ENCODE measurements at places on chromosomes 12 and 14. TPM values are rescaled to one million over a fixed set of nuclear protein-coding genes. Genes with fewer than 3 reads are reported as not detected.

KCNA1 gene
- total RNA-seq = not detected

KRT85 gene
- total RNA-seq = not detected

P2RX7 gene
- total RNA-seq = 0.72 TPM

CD163L1 gene
- total RNA-seq = 3.8 TPM

DBX2 gene
- not detected for total RNA-seq

MUCL1 gene
- total RNA-seq = not detected

ITGA7 gene
- total RNA-seq = 0.09 TPM

CRIP1 gene
- 0.45 TPM for total RNA-seq
